ENCODE measurements at places on chromosomes 11 and 22.

DNA sequence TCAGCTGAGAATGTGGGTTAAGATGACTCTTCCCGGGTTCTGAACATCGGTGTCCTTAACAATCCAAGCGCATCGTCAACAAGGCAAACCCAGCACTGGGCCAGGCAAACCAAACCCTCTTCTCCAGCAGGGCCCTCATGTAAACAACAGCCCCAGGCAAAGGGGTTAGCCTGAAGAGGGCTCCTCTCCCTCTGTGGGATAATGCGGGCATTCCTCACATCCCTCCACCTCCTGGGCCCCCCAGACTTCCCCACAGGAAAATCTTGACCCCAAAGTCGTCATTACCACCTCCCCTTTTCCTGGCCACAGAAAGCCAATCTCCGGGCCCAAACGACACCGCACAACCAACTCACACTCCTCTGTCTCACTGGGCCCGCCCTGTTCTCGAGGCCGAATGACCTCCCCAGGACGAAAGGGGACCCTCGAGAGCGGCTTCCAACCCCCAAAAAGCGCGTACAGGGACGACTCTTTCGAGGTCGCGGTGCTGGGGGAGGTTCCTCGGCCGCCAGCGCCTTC, 566 bp downstream of the DDB1 start:
- DNase-seq: no peak

DNA sequence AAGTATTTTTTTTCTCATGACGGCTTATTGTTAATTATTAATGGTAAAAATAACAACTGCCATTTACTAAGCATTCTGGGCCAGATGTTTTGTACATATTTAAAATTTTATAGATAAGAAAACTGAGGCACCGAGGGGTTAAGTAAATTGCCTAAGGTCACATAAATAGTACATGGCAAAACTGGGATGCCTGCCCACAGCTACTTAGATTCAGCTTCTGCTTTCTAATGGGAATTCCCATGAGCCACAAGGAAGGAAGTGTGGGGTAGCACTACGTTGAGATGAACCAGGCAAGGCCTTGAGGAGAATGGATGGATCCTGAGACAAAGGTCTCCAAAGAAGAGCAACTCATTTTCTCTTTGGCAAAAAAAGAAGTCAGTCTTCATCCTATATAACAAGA, 11.9 kb upstream of the PHF21A start:
- no peak for DNase-seq

- no peak for DNase-seq
Measured at GRCh38 chr11:109914038-109914437, 179.2 kb upstream of the ZC3H12C start.

DNA sequence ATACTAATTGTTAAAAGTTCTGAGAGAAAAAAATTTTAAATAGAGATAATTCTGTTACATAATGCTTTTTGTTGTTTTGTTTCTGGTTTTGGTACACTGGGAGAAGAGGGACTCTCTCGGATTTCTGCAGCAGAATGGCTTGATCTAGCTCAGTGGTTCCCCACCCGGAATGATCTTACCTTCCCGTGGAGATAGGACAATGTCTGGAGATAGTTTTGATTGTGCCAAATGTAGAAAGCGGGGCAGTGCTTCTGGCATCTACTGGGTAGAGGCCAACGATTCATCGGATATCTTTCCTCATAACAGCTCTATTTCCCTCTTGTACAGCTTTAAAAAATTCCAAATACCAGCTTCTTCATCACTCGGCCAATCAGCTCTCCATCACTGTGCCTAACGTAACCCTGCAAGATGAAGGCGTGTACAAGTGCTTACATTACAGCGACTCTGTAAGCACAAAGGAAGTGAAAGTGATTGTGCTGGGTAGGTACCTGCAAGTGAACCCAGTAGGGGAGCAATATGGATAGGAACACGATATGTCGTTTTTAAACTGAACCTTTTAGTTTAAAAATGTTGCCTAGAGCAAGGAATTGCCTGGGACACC, 13.2 kb downstream of the CRTAM start:
- DNase-seq: no peak

- no peak for DNase-seq
Measured at GRCh38 chr11:95799546-95799945, 9.2 kb downstream of the CEP57 start.
